ENCODE measurements at places on chromosomes 2 and 18. TPM values are rescaled to one million over a fixed set of nuclear protein-coding genes. Genes with fewer than 3 reads are reported as not detected.

DNA sequence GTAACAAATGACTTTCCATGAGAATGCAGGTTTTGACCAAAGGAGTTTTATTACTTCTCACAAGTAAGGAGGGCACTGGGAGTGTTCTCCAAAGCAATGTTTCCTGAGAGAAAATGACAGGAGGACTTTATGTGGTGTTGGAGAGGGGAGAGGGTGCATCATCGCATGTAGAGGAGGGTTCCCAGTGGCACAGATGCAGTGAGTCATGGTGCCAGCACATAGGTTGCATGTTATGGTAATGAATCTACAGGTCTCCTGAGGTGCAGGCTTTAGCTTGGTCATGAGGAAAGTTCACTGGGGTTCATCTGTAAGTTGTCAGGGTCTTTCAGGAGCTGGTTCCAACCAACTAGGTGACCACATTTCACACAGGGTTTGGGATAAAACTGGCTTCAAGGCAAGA lies 30.4 kb downstream of the NAT8 start:
- DNase-seq: no peak

DNA sequence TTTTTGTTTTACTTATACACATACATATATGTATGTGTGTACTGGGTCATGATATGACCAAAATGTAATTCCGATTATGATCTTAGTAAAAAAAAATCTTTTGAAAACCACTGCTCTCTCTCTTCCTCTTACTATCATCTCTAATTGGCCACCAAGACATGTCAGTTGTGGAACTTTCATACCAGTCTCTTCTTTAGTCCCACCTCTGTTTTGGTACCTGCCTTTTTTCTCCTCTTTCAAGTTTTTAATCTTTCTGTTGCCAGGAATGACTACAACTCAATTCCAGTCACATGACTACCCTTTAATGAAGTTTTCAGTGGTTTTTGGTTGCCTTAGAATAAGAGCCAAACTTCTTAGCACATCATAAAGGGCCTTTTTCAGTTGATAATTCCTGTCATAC lies 17.1 kb downstream of the RBM44 start:
- DNase-seq: no peak

DNA sequence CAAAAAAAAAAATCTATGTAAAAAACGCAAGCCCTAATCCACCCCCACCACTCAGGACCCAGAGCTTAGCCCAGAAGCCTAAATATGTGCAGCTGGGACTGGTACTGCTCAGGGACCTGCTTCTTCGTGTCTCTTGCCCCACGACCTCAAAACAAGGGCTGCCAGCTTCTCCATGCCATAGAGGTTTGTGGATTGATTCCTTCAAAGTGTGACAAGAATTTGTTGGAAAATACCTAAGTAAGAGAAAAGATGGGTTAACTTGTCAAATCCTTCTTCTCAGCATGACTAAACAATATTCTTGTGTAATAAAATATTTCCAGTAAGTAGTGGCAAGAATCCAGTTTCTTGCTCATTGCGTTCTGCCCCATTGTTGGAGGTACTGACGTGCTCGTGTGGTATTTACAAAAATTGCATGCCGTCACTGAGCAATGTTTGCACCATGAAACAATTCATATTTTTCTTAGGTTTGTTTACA lies 825 bp upstream of the SCYGR1 start:
- DNase-seq: no peak

DNA sequence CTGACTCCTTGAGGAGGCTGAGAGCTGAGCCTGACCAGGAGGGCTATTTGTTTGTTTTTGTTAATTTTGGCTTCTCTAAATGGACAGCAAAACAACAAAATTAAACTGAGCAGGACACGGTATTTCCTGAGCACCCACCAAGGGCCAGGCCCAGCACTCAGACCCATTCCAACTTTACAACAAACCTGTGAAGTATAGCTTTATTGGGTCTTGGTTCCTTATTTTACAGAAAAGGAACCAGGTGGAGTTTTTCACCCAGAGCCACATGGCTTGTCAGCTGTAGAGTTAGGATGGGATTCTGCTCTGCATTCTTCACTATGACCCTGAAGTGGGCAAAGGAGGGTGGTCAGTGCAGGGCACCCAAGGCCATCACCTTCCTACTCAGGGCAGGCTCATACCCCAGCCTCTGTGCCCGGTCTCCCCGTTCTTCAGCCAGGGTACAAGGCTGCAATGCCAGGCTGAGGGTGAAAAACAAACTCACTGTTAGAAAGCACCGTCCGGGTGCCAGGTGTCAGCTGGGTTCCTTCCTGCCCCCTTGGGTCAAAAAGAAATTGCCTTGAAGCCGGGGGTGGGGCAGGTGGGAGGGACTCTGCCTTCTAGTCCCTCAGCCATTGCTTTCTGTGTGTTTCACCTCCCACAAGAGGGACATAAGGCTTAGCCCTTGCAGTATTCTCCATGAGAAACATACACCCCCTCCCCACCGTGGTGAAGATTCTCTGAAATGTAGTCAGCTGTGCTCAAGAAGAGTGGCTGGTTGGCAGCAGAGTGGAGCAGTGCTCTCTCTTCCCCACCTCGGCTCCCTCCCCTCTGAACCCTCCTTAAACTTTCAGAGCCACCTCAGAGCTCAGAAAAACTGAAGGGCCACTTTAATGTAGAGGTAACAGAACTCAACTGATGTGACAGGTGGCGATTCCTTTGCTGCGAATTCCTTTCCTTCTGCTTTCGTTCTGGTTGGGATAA lies 2.2 kb downstream of the PSD4 start:
- DNase-seq: peak; percentile 56

DNA sequence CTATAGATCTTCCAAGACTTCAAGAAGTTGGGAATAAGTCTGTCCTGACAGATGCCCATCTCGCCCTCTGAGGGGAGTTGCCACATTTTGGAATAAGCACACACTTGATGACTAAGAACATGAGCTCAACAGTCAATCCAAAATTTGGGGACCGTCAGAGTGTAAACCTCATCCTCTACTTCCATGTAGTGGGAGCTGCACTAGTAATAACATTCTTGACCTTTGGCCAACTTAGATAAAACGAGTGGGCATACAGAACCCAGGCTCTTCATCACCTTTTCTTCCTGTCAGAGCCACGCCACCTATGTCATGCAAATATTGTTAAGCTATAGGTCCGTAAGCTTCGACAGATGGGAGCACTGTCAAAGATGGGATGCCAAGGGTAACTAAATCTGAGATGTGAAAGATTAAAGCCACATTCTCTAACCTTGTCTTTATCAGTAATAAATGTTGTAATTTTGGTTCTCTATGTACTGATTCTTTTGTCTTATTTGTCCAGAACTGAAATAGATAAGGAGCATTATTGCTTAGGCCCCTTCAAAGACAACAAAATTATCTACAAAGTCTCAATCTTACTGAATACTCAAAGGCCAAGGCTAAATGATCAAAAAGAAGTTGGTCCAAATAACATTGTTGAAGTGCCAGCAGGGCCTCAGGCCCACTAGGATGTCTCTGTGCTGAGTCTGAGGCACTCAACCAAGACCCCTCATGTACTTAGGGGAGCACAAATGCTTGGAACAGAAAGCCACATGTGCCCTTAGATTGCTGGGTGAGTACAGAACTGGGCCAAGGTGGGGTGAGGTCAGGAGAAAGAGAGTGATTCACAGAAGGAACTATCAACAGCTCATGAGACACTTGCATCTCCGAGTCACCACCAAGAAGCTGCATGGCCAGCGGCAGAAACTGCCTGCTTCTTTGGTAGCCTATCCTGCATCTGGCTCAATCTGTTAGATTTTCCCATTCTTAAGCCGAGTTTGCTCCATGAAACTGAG lies 15.0 kb downstream of the CDH2 start:
- no peak for DNase-seq

The RAB11FIP5 gene
- total RNA-seq: not detected

The ACADL gene
- total RNA-seq: not detected

The SCYGR2 gene
- not detected for total RNA-seq

GRCh38 chr2:223247136-223247535 lies 195.1 kb downstream of the KCNE4 start:
- DNase-seq: peak; percentile 67

The THSD7B gene
- total RNA-seq: not detected

DNA sequence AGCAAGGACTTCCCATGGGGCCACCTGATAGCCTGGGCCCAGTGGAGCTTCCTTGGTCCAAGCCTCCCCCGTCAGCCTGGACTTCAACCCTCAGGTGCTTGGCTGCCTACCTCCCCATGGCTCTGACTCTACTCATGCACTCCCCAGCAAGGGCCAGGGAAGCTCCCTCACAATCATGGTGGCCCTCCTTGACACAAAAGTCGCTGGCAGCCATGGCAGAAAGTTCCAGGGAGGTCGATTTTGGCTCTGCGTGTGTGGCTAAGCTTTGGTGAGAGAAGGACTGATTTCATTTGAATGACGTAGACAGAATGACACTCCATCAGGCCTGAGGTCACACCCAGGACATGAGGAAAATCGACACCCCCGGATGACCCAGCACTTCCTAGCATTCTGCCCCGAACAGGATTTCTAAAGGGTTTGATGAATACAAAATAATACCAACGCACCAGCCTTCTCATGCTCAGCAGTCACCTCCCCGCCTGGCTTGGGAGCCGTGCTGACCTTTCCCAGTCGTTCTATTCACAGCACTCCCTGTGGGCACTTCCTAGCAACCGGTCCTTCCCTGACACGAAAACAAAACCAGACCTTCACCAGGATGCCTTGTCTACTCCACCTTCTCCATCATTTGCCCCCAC lies 52.7 kb downstream of the LBH start:
- no peak for DNase-seq

The PLGLB2 gene
- total RNA-seq: 3.2 TPM

The NABP1 gene
- total RNA-seq: 52.4 TPM

The ATOH8 gene
- not detected for total RNA-seq

- no peak for DNase-seq
These were observed 1057.1 kb upstream of the CRIM1 start for GRCh38 chr2:35298493-35298892.
